ENCODE measurements at places on chromosomes 2 and 18. TPM values are rescaled to one million over a fixed set of nuclear protein-coding genes. Genes with fewer than 3 reads are reported as not detected.

GDF7 gene
- 0.05 TPM for total RNA-seq

FOXI3 gene
- total RNA-seq = not detected

TUBA3E gene
- total RNA-seq = not detected

TSPYL6 gene
- not detected for total RNA-seq

TCF7L1 gene
- total RNA-seq = 0.07 TPM
